ENCODE measurements at places on chromosomes 5 and 9. TPM values are rescaled to one million over a fixed set of nuclear protein-coding genes. Genes with fewer than 3 reads are reported as not detected.

The DNAJC18 gene
- total RNA-seq, result 56.0 TPM

The GPSM1 gene
- total RNA-seq, result 10.6 TPM

The SMC5 gene
- 32.0 TPM for total RNA-seq

The ITGA2 gene
- 2.2 TPM for total RNA-seq

The ZNG1F gene
- total RNA-seq, result 7.0 TPM

The CDH9 gene
- total RNA-seq, result not detected

GRCh38 chr9:124493794-124494479, 13.3 kb downstream of the NR5A1 start:
- DNase-seq, result no peak

DNA sequence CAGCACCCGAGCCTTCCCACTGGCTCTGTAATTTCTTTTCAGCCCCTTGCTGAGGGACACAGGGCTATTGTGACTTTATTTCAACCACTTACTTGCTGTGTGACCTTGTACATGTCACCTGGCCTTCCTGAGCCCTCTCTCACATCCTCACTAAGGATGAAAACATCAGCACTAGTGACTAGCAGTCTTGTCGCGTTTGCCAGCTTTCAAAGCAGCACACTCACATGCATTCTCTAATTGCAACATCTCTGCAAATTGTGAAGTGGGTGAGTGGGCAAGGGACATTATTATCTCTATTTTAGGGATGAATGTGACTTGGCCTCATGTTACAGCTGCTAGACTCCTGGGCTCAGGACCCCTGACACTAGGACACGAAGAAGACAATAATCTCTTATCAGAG, 144.5 kb downstream of the SEC61B start:
- DNase-seq, result no peak

DNA sequence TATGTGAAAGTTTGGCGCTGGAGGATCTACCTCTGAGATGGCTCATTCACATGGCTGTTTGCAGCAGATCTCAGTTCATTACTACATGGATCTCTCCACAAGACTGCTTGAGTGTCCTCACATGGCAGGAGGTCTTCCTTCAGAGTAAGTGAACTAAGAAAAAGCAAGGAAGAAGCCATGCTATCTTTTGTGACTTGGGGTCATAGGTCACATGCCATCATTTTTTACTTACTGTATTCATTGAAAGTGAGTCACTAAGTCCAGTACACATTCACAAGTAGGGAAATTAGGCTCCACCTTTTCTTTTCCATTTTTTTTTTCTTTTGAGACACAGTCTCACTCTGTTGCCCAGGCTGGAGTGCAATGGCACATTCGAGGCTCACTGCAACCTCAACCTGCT, 8.7 kb upstream of the CDKN2AIPNL start:
- no peak for DNase-seq

- DNase-seq, result no peak
Observed at GRCh38 chr9:128078504-128079434, 10.7 kb downstream of the SLC25A25 start.

The DDX4 gene
- not detected for total RNA-seq

The CBY3 gene
- 0.61 TPM for total RNA-seq

The PPP3R2 gene
- total RNA-seq, result not detected

The DHFR gene
- 110 TPM for total RNA-seq

The PCDHGA2 gene
- total RNA-seq, result not detected

Data from activated CD4-positive, alpha-beta memory T cell treated with anti-CD3 and anti-CD28 coated beads for 36 hours (primary cell).